ENCODE measurements at places on chromosomes 11 and 22. TPM values are rescaled to one million over a fixed set of nuclear protein-coding genes. Genes with fewer than 3 reads are reported as not detected.

The CRYBB2 gene
- total RNA-seq: not detected

The AMOTL1 gene
- total RNA-seq: 0.30 TPM

The CCDC88B gene
- total RNA-seq: 172 TPM

The CHRNA10 gene
- total RNA-seq: 4.0 TPM

The CDC45 gene
- 0.56 TPM for total RNA-seq

The OR5P2 gene
- total RNA-seq: not detected

The CARNS1 gene
- total RNA-seq: 25.9 TPM

The MAPK8IP1 gene
- 1.4 TPM for total RNA-seq

The IL18 gene
- 0.67 TPM for total RNA-seq

The MMP11 gene
- 11.6 TPM for total RNA-seq

The SCN2B gene
- total RNA-seq: not detected

The CECR2 gene
- total RNA-seq: 6.6 TPM

The NPAS4 gene
- not detected for total RNA-seq

The PPM1F gene
- total RNA-seq: 33.1 TPM

The ART1 gene
- total RNA-seq: not detected

The SVIP gene
- total RNA-seq: 18.3 TPM

The SOX10 gene
- not detected for total RNA-seq

The TYMP gene
- total RNA-seq: 45.1 TPM

The NAALAD2 gene
- not detected for total RNA-seq

The ZC3H12C gene
- total RNA-seq: 0.10 TPM

The MS4A1 gene
- 1,215 TPM for total RNA-seq

The PNPLA3 gene
- not detected for total RNA-seq

The SERHL2 gene
- 5.0 TPM for total RNA-seq

The C1QTNF5 gene
- not detected for total RNA-seq

The UPK3A gene
- total RNA-seq: not detected

The TM7SF2 gene
- 28.5 TPM for total RNA-seq

The KCNJ1 gene
- total RNA-seq: not detected

The NUCB2 gene
- total RNA-seq: 6.8 TPM

The OR4A16 gene
- not detected for total RNA-seq

The KBTBD3 gene
- 15.5 TPM for total RNA-seq

The TMEM45B gene
- not detected for total RNA-seq

The C11orf65 gene
- total RNA-seq: 1.4 TPM

The OR52N4 gene
- total RNA-seq: 2.1 TPM

The DCUN1D5 gene
- 13.1 TPM for total RNA-seq

The KDM4E gene
- total RNA-seq: not detected

The WT1 gene
- not detected for total RNA-seq

The OR52A1 gene
- total RNA-seq: not detected

The KCNK7 gene
- 3.9 TPM for total RNA-seq

The BACE1 gene
- total RNA-seq: not detected

The DKK3 gene
- not detected for total RNA-seq

The PELI3 gene
- total RNA-seq: 15.6 TPM

The MUC5B gene
- not detected for total RNA-seq

All from B cell (primary cell).